ENCODE measurements at places on chromosomes 2 and 18.

- DNase-seq: no peak
These were observed 33.6 kb downstream of the MAL start for GRCh38 chr2:95058989-95059641.

- no peak for DNase-seq
These were observed 42.1 kb upstream of the TAF1B start for GRCh38 chr2:9800975-9801726.

DNA sequence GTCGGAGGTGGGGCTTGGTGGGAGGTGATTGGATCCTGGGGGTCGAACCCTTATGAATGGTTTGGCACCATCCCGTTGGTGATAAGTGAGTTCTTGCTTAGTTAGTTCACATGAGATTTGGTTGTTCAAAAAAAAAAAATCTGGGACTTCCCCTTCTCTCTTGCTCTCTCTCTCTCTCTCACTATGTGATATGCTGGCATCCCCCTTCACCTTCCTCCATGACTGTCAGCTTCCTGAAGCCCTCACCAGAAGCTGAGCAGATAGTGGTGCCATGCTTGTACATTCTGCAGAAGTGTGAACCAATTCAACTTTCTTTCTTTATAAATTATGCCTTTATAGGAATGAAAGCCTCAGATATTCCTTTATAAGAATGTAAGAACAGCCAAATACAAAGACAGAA is 269.7 kb upstream of the APCDD1 start:
- no peak for DNase-seq

- no peak for DNase-seq
These were observed 93.5 kb upstream of the KIF5C start for GRCh38 chr2:148781544-148781943.

DNA sequence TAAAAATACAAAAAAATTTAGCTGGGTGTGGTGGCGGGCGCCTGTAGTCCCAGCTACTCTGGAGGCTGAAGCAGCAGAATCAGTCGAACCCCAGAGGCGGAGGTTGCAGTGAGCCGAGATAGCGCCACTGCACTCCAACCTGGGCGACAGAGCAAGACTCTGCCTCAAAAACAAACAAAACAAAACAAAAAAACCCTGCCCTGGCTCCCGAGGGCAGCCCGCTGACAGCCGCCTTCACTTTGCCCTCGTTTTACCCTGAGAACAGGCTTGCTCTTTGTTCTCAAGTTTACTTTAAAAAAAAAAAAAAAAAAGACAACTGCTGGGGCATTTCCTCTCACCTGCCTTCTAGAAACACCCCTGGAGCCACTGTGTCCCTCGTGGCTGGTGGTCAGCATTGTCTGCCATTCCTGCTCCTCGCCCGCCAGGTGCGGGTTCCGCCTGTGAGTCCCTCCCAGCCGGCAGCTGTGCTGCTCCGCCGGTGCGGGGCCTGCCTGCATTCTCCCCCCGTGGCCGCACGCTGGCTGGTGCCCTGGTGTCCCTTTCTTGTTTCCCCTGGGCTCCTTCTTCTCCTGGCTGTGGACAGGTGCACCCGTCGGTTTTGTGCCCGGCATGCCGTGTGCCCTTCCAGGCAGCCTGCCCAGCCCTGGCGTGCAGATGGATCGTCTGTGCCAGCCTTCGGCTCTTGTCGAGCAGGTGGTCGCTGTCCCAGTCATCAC is 105.7 kb downstream of the USP40 start:
- DNase-seq: no peak

- DNase-seq: no peak
These were observed at the start of gene TNFAIP6 for GRCh38 chr2:151357359-151357758. Gene TNFAIP6, plus strand, starts transcription at chr2:151357592. Its CDS starts 75 bp downstream, at chr2:151357667.

DNA sequence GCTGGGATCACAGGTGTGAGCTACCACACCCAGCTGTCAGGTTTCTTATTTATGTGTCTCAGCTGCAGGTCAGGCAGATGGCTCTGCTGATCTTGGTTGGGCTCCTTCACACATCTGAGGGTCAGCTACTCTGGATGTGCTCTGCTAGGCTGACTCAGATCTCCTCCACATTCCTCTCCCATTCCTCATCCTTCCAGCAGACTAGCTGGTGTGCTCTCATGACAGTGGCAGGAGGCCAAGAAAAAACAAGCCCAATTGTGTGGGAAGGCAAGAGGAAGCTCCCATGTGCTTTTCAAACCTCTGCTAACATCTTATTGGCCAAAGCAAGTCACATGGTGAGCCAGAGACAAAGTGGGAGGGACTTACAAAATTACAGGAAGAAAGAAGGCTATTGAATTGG is 11.7 kb upstream of the MSH6 start:
- no peak for DNase-seq

Data from GM19239 (cell line).